ENCODE measurements at places on chromosomes 11 and 22.
A peak's percentile ranks its signal among the peaks of the same experiment; 100 is the strongest.

GRCh38 chr11:110801328-110801727, 89.1 kb upstream of the ARHGAP20 start:
- DNase-seq, result no peak

- DNase-seq, result no peak
These were observed 96.5 kb upstream of the NCAM1 start for GRCh38 chr11:112864672-112865071.

DNA sequence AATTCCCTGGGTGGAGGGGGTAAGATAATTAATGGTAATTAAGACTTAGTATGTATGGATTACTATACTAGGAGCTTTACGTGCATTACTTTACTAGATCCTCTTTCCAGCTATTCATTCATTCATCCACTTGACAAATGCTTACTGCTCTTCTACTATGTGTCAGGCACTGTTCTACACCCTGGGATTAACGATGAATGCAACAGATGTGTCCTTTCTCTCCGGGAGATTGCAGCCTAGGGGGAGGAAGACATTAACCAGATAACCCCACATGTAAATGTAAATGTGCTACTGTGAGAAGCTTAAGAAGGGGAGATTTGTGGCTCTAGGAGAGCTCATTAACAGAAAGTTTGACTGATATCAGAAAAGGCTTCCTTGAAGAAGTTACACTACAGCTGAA, 1.7 kb downstream of the ANKK1 start:
- no peak for DNase-seq

GRCh38 chr11:30049214-30049613, 32.4 kb upstream of the KCNA4 start:
- DNase-seq, result no peak

DNA sequence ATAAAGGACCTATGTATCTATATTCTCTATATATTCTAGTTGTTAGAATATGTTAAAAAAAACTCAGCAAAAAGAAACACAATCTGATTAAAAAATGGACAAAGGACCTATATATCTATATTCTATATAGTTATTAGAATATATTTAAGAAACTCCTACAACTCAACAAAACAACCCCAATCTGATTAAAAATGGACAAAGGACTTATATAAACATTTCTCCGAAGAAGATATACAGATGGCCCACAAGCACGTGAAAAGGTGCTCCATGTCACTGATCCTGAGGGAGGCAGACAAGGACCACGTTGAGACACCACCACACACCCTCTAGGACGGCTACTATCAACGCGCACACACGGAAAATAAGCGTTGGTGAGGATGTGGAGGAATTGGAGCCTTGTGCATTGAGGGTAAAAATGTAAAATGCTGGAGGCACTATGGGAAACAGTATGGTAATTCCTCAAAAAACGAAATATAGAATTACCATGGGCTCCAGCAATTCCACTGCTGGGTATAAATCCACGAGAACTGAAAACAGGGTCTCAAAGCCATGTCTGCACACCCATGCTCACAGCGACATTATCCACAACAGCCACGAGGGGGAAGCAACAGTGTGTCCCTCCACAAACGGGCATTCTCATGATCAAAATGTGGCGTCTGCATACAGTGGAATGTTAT, 22.7 kb downstream of the YPEL1 start:
- DNase-seq, result peak; percentile 81

DNA sequence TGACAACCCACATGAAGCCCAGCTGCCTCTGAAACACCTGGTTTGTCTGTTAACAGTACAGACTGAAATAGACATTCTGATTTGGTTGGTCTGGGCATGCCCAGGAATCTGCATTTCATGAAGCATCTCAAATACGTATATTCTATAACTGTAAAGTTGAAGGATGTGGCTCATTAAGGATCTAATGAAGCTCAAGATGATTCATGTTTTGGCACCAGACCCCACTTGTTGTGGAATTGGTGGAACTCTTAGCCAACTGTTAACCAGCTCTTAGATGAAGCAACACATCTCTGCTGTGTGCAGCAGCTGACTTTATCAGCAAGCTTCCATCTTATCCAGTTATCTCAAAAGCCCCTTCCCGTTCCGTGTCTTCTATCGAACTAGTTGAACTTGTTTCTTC, 232.2 kb downstream of the INSC start:
- DNase-seq, result no peak

GRCh38 chr11:114261791-114262190, 34.4 kb upstream of the NNMT start:
- DNase-seq, result no peak

DNA sequence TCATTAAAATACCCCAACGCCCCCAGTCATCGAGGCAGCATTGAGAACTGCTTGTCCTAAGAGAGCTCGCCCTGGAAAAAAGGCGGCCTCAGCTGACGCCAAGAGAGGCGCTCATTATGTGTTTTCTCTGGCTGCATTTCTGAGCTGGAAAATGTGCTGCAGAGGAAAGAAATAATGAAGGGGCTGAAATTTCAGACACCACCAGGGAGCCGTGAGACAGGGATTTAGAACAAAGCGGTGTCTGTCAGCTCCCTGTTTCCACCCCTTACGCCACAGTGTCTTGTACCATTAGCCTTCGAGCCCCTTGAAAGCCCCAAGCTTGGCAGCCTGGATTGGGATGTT, 14.4 kb downstream of the USH1C start:
- DNase-seq, result no peak

DNA sequence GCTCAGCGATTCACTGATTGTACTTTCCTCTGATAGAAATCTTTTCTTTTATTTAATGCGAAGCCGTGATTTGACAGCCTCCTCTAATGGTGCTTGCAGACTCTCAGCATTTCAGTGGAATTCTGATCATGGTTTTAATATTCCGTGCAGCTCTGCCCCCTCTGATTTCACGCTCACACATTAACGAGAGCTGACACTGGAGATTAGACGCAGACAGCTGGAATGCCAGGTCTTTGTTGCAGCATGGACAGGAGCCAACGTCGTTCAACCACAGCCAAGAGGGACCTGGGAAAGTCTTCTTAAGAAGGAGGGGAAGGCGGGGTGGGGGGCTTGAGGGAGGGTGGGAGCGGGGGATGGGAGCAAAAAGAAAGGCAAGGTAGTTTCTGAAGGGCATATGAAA, 186.4 kb downstream of the BLID start:
- no peak for DNase-seq

DNA sequence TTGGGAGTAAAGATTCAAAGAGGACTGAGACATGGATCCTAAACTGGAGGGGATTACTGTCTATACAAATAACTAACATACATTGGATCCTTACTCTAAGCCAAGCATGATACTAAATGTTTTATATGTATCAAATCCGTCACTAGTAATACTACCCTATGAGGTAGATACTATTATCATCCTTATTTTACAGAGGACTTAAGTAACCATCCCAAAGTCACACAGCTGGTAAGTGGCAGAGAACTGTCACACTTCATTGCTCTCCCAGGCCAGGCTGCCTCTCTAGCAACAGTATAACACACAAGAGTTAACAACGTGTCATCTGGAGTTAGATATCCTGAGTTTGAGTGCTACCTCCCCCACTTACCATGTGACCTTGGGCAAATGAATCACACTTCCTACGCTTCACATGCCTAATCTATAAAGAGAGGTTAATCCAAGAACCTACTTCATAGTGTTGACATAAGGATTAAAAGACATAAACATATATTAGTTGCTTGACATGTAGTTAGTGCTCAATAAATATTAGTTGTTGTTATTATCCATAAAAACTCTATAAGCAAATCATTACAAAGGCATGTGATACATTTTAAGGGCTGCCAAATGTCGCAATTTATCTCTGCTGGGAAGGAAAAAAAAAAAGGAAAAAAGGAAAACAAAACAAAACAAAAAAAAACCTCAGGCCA, 33.8 kb upstream of the SPON1 start:
- no peak for DNase-seq

DNA sequence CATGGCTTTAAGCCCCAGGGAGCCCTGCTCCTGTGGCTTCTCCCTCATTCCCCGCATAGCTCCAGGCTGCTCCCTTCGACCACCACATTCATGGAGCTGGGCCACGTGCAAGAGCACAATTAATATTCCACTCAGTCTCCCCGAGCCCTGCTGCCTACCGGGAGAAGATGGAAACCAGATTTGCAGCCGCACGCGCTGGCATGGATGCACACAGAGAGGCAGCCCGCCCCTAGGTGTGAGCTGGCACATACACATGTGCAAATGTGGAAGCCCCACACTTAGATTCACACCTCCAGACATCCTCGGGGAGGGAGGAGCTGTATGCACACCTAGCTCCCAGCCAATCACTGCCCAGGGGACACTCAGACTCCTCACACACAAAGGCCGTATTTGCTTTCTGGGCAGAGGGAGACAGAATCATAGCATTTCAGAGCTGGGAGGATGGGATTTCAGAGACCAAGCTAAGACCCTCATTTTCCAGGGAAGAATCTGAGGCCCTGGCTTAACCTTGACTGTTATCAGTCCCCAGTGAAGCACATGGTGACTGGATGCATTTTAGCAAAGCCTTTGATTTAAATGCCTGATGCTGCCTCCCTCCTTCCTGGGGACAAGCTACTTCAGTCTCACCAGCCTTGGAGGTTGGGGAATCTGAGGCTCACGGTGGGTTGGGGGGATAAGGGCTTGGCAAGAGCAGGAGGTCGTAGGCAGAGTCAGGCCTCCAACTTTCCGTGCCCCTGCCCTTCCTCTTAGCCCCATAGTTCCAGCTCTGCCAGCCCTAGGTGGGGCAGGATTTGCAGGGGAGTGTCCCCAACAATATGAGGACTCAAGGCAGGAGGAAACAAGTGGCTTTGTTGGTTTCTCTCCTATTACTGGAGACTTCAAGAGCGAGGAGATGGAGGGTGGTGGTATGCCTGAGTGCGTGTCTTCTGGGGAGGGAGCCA, 5.3 kb upstream of the CREB3L1 start:
- no peak for DNase-seq

- no peak for DNase-seq
These were observed 11.3 kb upstream of the GSTP1 start for GRCh38 chr11:67572305-67572704.

DNA sequence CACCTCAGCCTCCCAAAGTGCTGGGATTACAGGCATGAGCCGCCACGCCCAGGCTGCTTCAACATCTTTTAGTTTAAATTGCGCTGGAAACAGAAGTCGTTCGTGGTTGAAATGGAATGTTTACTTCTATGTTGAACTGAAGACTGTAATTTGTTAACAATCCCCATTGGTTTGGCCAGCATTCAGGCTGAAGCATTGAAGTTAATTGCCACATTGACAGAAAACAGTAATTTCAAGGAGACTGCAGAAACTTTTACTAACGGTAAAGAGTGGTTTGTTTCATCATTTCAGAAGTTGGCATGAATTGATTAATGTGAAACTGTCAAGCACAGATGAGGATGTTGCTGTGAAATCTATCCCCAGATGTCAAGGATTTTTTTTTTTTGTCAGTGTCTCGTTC, 14.2 kb downstream of the AP5B1 start:
- no peak for DNase-seq

DNA sequence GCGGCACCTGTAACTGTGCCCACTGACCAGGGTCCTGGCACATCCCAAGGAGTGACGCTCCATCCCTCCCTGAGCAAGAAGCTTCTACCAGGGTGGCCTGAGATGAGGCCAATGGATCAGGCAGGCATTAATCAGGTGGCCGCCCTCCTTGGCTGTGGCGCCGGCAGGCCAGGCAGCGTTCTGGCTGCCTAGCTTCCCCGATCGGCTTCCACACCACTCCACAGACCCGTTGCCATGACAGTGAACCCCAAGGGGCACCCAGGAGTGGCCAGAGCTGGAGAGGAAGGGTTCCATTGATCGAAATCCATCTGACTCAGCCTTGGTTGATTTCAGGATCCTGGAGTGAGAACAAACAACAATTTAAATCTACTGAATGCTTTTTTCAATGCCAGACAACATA, 20.5 kb downstream of the LRRC55 start:
- no peak for DNase-seq

- DNase-seq, result peak; percentile 71
These were observed 116.2 kb downstream of the FAT3 start for GRCh38 chr11:92340839-92341238.

DNA sequence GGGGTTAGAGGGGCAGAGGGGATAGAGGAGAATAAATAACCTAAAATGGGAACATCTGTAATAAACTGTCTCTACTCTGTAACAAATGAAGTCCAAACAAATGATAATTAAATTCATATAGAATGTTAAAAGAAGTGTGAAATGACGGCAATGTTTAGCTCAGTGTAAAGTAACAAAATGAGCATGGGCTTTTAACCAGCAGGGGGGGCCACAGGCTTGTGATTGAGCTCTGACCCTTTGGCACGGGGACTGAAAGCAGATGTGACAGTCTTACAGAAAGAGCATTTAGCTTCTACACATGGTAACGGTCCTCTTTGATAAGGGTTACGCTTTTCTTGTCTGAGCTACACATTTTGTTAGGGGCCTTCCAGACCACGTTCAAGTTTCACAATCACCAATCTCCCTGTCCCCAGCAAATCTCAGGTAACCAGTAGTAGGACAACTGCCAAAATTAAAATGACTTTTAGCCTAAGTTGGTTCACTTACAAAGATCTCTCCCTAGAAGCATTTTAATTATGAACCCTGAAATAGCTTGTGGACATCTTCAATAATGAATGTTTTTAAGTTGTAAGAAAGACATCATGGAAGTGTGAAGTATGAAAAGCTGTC, 262.5 kb downstream of the DCDC1 start:
- DNase-seq, result peak; percentile 87

- DNase-seq, result no peak
These were observed 85.2 kb downstream of the RELT start for GRCh38 chr11:73461335-73461840.

DNA sequence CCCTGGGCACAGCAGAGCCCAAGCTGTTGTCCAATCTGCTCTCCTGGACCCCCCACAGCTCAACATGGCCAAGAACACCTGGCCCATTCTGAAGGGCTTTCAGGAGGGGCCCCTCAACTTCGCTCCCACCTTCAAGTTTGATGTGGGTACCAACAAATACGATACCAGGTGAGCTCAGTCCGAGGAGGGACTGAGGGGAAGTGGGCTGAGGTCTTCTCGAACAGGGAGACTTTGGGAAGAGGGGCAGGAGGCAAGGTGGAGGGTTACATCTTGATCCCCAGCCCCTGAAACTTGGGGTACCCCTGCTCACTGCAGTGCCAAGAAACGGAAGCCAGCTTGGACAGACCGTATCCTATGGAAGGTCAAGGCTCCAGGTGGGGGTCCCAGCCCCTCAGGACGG, 5.4 kb downstream of the INPP5J start:
- no peak for DNase-seq

- DNase-seq, result no peak
These were observed 559 bp downstream of the SNX19 start for GRCh38 chr11:130915603-130916237.
